8988T (cell line): ENCODE measurements at places on chromosomes 2 and 18.

- no peak for DNase-seq
Observed at GRCh38 chr2:160837416-160837815, 322.8 kb upstream of the TANK start.

DNA sequence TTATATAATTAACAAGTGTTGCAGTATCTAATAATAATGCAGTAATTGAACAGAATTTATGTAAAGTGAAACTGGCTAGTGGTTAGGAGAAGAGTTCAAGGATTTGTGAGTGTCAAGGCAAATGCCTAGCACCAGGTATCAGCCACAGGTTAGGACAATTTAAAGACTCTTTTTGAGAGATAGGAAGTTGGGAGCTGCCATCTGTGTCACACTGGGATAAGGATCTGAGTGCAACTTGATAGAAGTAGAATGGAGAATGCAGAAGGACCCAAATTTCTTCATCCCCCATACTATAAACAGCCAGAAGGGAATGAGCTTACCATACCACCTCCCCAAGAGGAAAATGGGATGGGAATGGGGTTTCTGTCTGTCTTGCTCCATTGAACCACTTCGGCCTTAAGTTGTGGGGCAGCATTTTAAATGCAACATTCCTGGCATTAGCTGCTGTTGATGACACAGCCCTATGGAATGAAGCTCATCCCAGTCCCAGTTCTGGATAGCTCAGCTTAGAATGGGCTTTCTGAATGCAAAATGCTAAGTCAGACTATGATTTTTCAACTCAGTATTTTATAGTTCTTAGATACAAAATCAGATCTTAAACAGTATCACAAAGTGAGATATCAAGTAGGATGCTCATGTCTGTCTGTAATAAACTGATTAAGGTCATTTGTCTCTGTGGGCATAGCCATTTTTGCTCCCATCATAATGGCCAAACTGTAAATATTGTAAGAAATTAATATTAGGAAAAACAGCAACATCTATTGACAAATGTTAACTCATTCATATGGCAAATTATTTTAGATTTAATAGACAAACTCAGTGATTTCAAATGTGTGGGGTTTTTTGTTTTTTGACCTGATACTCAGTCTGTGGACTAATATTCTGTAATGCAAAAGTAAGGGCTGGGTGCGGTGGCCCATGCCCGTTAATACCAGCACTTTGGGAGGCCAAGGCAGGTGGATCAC is 44.0 kb downstream of the GPR155 start:
- no peak for DNase-seq

GRCh38 chr2:204775766-204776165 is 230.5 kb downstream of the PARD3B start:
- no peak for DNase-seq

- DNase-seq = no peak
Observed at GRCh38 chr2:222572264-222572721, 83.6 kb downstream of the FARSB start.

GRCh38 chr2:69298862-69299261 is 88.2 kb downstream of the GFPT1 start:
- DNase-seq = no peak

DNA sequence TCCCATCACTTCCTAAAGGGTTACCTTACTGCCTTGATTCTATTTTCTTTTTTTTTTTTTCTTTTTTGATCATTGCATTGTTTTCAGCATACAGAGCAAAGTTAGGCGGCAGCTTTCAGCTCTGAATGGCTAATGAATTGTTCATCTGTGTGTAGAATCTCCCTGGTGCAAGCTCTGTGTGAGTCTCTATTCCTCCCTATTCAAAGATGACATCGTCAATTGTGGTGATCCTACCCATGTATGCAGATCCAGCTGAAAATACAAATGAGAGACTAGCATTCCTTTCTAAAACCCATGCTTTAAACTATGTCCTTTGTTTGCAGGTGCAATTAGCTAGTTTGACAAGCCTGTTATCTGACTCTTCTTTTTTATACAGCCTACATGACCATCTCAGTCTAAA is 539.0 kb downstream of the ARHGAP15 start:
- no peak for DNase-seq

DNA sequence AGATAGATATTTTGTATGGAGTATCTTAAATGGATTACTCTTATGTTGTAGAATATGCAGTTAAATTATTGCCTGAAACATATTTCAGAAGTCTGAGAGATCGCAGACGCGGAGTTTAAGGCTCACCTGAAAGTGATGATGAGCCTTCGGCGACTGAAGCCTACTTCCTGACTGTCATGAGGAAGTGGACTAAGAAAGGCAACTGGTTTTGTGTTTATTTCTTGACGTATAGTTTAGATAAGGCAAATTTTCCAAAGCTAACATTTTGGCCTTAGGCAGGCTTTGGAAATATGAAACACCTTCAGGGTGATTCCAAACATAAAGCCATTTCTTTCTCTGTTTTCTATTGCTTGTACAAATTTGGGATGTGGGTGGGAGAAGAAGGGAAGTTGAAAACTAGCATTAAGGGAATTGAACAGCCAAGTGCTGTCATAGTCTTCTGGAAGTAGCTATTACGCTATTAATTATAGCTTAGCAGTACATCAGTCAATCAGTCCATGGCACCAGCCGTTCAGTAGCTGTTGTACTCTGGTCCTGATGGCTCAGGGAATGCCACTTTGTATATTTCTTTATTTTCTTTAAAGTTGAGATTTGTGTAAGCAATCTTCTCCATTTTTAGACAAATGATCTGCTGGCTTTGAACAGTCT is 1.5 kb downstream of the GRHL1 start:
- DNase-seq = no peak

DNA sequence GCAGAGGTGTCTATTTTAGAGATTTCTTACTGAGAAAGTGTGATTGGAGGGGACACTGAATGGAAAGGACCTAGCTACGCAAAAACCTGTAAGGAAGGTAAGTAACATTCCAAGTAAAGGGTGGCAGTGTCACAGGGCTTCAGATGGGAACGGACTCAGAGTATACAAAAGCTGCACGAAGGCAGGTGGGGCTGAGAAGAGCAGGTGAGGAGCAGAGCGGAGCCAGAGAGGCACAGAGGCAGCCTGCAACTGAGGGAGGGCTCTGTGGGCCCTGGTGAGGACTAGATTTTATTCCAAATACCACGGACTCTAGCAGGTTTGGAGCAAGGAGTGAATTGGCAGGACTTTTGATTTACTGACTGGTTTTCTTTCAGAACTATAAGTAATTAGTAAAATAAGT is 331.3 kb upstream of the PKDCC start:
- no peak for DNase-seq

- no peak for DNase-seq
Observed at GRCh38 chr18:39604836-39605235, 2039.2 kb upstream of the CELF4 start.

GRCh38 chr2:104033399-104033798 is 820.5 kb upstream of the POU3F3 start:
- no peak for DNase-seq

DNA sequence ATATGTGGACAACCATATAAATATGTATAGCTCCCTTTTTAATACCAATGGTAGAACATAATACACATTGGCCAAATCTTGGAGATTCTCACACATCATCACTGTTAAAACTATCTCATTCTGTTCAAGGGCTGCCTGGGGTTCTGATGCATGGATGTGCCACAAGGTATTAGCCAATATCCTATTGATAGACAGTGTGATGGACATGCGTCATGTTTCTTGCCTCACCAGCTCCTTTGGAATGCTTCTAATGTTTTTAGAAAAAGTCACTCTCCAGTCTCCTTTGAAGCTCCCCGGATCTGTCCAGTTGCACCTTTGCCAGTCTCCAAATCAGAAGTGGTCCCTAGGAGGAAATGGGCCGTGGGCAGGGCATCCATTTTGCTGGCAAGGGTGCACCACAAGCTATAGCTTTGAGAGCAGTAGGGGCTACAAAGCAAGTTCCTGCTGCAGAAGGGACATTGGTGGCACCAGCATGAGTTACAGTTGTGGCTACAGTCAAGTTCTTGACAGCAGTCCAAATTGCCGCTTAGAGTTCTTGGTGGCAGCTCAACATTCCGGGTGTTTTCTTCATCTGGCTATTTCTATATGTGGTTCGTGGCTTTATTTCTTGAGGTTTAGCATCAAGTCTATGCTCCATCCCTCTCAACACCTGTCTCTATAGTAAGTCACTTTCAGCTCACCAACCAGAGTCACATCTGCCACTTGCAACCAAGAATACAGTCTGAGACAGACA is 25.1 kb upstream of the ATRAID start:
- DNase-seq = no peak

- DNase-seq = no peak
Observed at GRCh38 chr2:43402002-43402401, 175.6 kb upstream of the ZFP36L2 start.

DNA sequence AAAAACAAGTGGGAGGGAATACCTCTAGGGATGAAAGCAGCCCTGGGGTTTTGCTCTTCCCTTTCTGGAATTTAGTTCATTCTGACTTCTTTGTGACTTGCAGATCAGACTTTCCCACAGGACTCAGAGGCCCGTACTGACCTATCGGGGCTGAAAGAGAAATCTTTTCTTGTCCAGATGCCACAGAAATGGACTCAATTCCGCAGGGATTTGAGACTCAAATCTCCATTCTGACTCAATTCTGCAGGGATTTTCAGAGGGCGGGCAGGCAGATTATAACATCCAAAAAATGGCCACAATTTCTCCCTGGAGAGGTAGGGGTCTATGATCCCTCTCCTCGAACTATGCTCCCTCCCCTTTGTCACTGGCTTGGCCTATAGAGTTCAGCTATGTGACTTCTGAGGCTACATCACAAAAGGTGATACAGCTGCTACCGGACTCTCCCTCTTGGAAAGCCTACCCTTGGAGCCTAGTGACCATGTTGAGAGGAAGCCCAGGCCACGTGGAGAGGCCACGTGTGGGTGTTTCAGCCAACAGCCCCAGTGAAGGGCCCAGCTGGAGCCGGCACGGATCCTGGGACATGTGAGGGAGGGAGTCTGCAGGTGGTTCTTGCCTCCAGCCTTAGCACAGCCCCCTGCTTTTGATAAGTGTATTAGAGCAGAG is 4.8 kb upstream of the EFHD1 start:
- DNase-seq = no peak

GRCh38 chr2:240252872-240253511 is 112.5 kb upstream of the OTOS start:
- DNase-seq = no peak

- no peak for DNase-seq
Observed at GRCh38 chr2:220504938-220505503, 877.6 kb downstream of the SLC4A3 start.

DNA sequence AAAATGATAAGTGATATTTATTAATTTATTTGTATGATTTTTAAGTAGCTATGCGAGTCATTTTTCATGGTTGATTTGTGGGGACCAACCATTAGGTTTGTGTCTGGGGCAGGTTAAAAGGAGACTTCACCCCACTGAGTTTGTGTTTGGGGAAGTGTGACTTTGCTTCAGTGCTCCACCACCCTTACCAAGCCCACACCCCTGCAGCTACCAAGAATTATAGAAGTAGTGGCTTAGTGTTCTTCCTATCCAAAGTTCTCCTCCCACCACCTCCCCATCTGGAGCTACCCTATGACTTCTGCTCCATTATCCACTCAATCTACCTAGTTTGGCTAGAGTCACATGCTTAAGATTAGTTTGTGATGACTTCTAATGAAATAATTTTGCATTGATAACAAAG is 182.1 kb upstream of the ZEB2 start:
- DNase-seq = no peak

- no peak for DNase-seq
Observed at GRCh38 chr18:44904768-44905167, 224.1 kb downstream of the SETBP1 start.

DNA sequence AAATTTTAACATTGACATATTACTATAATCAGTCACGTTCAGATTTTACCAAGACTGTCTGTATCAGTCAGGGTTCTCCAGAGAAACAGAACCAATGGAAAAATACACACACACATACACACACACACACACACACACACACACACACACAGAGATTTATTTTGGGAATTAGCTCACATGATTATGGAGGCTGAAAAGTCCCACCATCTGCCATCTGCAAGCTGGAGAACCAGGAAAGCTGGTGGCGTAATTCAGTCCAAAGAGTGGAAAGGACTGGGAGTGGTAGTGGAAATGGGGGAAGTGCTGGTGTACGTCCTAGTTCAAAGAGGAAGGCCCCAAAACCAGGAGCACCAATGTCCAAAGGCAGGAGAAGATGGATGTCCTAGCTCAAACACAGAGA is 166.4 kb downstream of the AKAIN1 start:
- no peak for DNase-seq

DNA sequence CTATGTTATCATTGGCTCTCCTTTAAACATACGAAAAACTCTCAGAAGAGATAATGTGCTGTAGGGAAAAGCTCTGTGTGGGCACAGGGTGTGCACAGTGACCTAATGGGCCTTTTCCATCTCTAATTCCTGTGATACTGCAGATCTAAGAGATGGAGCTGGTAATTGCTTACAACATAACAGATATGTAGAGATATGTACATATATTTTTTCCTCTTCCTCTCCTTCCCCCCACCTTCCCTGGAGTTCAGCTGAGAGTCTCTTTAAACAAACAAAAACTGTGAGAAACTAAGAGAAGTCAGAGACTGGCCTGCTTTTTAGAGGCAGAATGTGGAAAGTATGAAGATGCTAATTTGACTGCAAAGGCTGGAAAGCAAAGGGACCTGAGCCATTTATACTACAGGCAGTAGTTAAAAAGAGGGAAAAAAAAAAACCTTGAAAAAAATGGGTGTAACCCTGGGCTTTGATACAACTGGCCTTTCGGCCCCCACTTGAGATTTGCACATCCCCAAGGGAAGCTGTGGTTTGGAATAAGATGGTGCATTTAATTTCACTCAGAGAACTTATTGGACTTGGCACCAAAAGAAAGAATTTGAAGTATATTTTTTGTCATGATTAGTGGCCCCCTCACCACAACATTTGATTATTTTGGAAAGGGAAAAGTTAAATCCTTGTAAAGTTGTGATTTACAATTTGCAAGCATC is 502.2 kb upstream of the ZEB2 start:
- DNase-seq = no peak

- DNase-seq = no peak
Observed at GRCh38 chr2:88061295-88061694, 5.7 kb upstream of the KRCC1 start.

DNA sequence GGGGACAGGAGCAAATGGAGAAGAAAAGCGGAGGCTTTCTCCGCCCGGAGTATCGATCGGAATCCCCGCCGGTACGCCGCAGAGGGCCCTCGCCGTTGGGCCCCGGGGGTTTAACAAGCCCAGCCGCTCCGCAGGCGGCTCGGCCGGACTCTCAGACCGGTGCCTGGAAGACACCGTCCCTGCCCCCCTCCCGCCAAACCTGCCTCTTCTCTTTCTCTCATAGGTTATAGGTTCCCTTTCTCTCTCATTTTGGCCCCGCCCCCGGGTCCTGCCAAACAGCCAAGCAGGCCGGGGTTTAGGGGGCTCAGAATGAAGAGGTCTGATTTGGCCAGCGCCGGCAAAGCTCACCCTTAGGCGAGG is 4.4 kb downstream of the ONECUT2 start:
- no peak for DNase-seq

GRCh38 chr2:127609031-127609751 is 36.8 kb upstream of the GPR17 start:
- no peak for DNase-seq

GRCh38 chr18:54247511-54248175 is 21.7 kb upstream of the POLI start:
- no peak for DNase-seq
